ENCODE measurements at places on chromosomes 2 and 18. TPM values are rescaled to one million over a fixed set of nuclear protein-coding genes. Genes with fewer than 3 reads are reported as not detected.

- H3K27me3 ChIP-seq: no peaks in the 10 kb centered on the region
- no peak overlapping the region for H3K27ac ChIP-seq
- no peak for DNase-seq
- H3K4me1 ChIP-seq: no peaks in the 10 kb centered on the region
- no peak overlapping the region for H3K4me3 ChIP-seq
Observed at GRCh38 chr2:83364264-83364663, 1094.8 kb downstream of the SUCLG1 start.

- H3K4me3 ChIP-seq: peak within 1 kb of the TSS; percentile 59
- peak; percentile 52 for DNase-seq
- H3K27me3 ChIP-seq: peaks cover 53% of the 10 kb centered on the region
- peaks cover 7% of the 10 kb centered on the region for H3K4me1 ChIP-seq
Observed at GRCh38 chr18:63949068-63949737, at the start of gene HMSD. TSS of gene HMSD (plus strand) at chr18:63949301. CDS start at chr18:63953456, 4,155 bp downstream.

GRCh38 chr2:10242451-10242850 is 60.3 kb upstream of the HPCAL1 start:
- H3K36me3 ChIP-seq: no peaks in the 10 kb centered on the region
- H3K27ac ChIP-seq: no peak overlapping the region
- no peak overlapping the region for H3K4me3 ChIP-seq
- H3K4me1 ChIP-seq: peaks cover 23% of the 10 kb centered on the region
- DNase-seq: peak; percentile 11
- H3K27me3 ChIP-seq: no peaks in the 10 kb centered on the region

- DNase-seq: no peak
- no peak overlapping the region for H3K27ac ChIP-seq
- no peaks in the 10 kb centered on the region for H3K27me3 ChIP-seq
- H3K36me3 ChIP-seq: no peaks in the 10 kb centered on the region
- no peak overlapping the region for H3K4me3 ChIP-seq
Observed at GRCh38 chr2:141440072-141440635, 690.7 kb downstream of the LRP1B start.

DNA sequence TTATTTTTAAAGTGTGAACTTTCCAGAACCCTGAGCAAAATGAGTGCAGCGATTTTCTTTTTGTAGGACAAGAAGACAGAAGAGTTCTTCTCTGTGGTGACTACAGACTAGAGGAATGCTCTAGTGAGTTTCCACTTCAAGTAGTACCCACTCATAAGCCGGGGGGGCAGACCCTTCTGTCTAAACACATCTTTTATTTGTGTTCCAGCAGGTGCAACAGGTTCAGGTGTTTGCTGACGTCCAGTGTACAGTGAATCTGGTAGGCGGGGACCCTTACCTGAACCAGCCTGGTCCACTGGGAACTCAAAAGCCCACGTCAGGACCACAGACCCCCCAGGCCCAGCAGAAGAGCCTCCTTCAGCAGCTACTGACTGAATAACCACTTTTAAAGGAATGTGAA is 25.2 kb downstream of the PTRHD1 start:
- H3K36me3 ChIP-seq: peaks cover 40% of the 10 kb centered on the region
- H3K4me3 ChIP-seq: no peak overlapping the region
- no peak for DNase-seq

- peaks cover 9% of the 10 kb centered on the region for H3K4me1 ChIP-seq
- no peak for DNase-seq
- H3K4me3 ChIP-seq: no peak overlapping the region
- no peaks in the 10 kb centered on the region for H3K27me3 ChIP-seq
- H3K27ac ChIP-seq: no peak overlapping the region
Observed at GRCh38 chr2:57490741-57491140, 555.9 kb upstream of the VRK2 start.

- H3K27ac ChIP-seq: no peak overlapping the region
- DNase-seq: no peak
- peaks cover 13% of the 10 kb centered on the region for H3K36me3 ChIP-seq
Observed at GRCh38 chr2:29082804-29083495, 8.6 kb upstream of the PCARE start.

- no peaks in the 10 kb centered on the region for H3K27me3 ChIP-seq
- H3K4me1 ChIP-seq: no peaks in the 10 kb centered on the region
- peaks cover 33% of the 10 kb centered on the region for H3K36me3 ChIP-seq
- no peak overlapping the region for H3K27ac ChIP-seq
- DNase-seq: no peak
Observed at GRCh38 chr2:168062054-168062453, 185.3 kb downstream of the STK39 start.

DNA sequence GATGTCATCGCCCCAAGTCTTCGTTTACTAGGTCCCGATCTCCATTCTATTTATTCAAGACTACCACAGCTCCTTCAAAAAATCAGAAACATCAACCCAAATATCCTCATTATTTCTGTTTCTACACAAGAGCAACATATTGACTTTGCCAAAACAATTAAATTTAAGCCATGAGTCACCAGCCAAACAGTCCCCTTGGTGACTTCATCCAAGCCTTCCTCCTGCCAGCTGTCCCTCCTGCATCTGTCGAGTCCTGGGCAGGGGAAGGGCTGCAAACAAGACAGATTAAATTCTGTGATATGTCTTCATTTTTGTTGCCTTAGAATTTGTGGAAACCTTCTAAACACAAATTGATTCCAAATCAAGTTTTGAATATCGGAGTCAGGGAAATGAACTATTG is 110.3 kb downstream of the SP3 start:
- H3K27me3 ChIP-seq: peaks cover 15% of the 10 kb centered on the region
- H3K27ac ChIP-seq: no peak overlapping the region
- DNase-seq: no peak
- no peaks in the 10 kb centered on the region for H3K36me3 ChIP-seq

The MYO5B gene
- 0.44 TPM for total RNA-seq

The LTBP1 gene
- 88.9 TPM for total RNA-seq

The PXDN gene
- total RNA-seq: 15.7 TPM

The ANTXR1 gene
- 23.3 TPM for total RNA-seq

The GPR75 gene
- 0.82 TPM for total RNA-seq

The CXXC1 gene
- total RNA-seq: 33.7 TPM
